Esophagus muscularis mucosa (tissue), 4 donors: ENCODE measurements at places on chromosomes 12 and 14. TPM values are rescaled to one million over a fixed set of nuclear protein-coding genes. Genes with fewer than 3 reads are reported as not detected.
A peak's percentile ranks its signal among the peaks of the same experiment; 100 is the strongest.

RNASE7 gene
- total RNA-seq = not detected

GRCh38 chr12:124655048-124655697 lies 87.8 kb upstream of the NCOR2 start:
- H3K4me3 ChIP-seq = peak overlapping the region; percentile 45
- H3K36me3 ChIP-seq = no peaks in the 10 kb centered on the region
- H3K27ac ChIP-seq = peak overlapping the region; percentile 85
- no peaks in the 10 kb centered on the region for H3K27me3 ChIP-seq

GRCh38 chr14:86897704-86898513 lies 1095.1 kb downstream of the GALC start:
- H3K27ac ChIP-seq = no peak overlapping the region
- H3K4me3 ChIP-seq = no peak overlapping the region
- no peaks in the 10 kb centered on the region for H3K4me1 ChIP-seq
- H3K27me3 ChIP-seq = no peaks in the 10 kb centered on the region

DNA sequence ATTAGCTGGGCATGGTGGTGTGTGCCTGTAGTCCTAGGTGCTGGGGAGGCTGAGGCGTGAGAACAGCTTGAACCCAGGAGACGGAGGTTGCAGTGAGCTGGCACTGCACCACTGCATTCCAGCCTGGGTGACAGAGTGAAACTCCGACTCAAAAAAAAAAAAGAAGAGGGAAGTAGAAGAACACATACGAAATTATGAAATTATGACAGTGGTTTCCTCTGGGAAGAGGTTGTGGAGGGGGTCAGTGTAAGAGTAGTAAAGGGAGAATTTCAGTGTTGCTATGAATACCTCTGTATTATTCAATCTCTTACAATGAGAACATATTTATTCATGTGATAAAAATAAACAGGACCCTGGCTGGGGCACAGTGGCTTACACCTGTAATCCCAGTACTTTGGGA lies 24.7 kb upstream of the CSRNP2 start:
- H3K27me3 ChIP-seq = no peaks in the 10 kb centered on the region
- no peaks in the 10 kb centered on the region for H3K4me1 ChIP-seq
- peaks cover 27% of the 10 kb centered on the region for H3K36me3 ChIP-seq
- no peak for DNase-seq
- H3K4me3 ChIP-seq = no peak overlapping the region

GRCh38 chr14:104102282-104102914 lies 16.9 kb downstream of the ASPG start:
- H3K4me1 ChIP-seq = no peaks in the 10 kb centered on the region
- H3K36me3 ChIP-seq = no peaks in the 10 kb centered on the region
- no peak overlapping the region for H3K27ac ChIP-seq
- DNase-seq = no peak

POLR3B gene
- 5.1 TPM for total RNA-seq

C12orf50 gene
- not detected for total RNA-seq
